Spinal cord (tissue), 10 donors: ENCODE measurements at places on chromosomes 1 and 21. TPM values are rescaled to one million over a fixed set of nuclear protein-coding genes. Genes with fewer than 3 reads are reported as not detected.

The RORC gene
- total RNA-seq, result not detected

The TEX50 gene
- total RNA-seq, result not detected

The ADAM30 gene
- total RNA-seq, result not detected

DNA sequence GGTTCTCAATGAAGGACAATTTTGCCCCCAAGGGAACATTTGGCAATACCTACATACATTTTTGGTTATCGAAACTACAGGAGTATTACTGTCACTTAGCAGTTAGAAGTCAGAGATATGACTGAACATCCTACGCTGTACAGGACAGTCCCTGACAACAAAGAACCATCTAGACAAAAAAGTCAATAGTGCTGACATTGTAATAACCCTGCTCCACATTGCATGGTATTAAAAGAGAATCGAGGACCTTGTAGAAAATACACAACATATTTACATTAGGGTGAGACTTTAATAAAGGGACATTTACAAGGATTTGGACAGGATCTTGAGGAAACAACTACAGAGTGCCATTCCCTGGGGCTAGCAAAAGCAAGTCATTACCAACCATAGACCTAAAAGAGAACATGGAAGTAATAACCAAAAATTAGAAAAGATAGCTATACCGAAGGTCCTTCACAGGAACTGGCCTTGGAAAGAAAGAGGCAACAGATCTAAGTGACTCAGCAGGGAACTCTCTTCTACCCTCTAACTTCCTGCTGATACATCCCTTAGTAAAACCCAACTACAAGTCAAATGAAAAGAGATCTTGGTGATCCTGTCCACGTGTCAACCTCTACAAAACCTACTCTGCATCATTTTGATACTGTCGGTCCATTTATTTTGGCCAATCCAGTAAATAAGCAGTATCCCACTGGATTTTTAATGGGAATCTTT lies 40.2 kb downstream of the ANGPTL3 start:
- H3K27me3 ChIP-seq, result no peaks in the 10 kb centered on the region
- H3K4me3 ChIP-seq, result no peak overlapping the region
- no peak overlapping the region for H3K27ac ChIP-seq
- DNase-seq, result no peak
- no peaks in the 10 kb centered on the region for H3K4me1 ChIP-seq

- peaks cover 3% of the 10 kb centered on the region for H3K4me1 ChIP-seq
- no peak for DNase-seq
- no peaks in the 10 kb centered on the region for H3K27me3 ChIP-seq
Observed at GRCh38 chr1:246377625-246378153, 129.4 kb downstream of the SMYD3 start.

The TRABD2B gene
- total RNA-seq, result 1.9 TPM

- no peak overlapping the region for H3K4me3 ChIP-seq
- H3K27ac ChIP-seq, result no peak overlapping the region
- H3K36me3 ChIP-seq, result no peaks in the 10 kb centered on the region
- DNase-seq, result no peak
- no peaks in the 10 kb centered on the region for H3K4me1 ChIP-seq
- H3K27me3 ChIP-seq, result no peaks in the 10 kb centered on the region
Observed at GRCh38 chr21:38330666-38331065, 73.9 kb downstream of the KCNJ15 start.

The LAD1 gene
- 0.17 TPM for total RNA-seq

DNA sequence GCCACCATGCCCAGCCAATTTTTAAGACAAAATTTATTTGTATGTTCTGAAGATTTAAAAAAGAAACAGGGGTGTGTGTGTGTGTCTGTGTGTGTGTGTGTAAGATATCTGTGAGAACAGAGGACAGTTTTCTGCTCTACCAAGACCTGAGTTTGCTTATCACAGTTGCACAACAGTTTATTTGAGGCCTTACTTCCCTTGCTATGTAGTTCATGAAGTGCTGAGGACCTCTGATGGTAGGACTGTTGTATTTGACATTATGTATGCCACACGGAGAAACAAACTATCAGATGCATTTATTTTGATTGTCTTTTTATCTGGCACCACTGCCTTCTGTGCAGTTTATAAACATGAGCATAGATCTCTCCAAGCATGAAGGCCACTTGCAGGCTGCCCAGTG lies 355.2 kb downstream of the PBX1 start:
- no peak overlapping the region for H3K4me3 ChIP-seq
- DNase-seq, result peak; percentile 62
- H3K36me3 ChIP-seq, result no peaks in the 10 kb centered on the region
- H3K27ac ChIP-seq, result no peak overlapping the region
- H3K27me3 ChIP-seq, result no peaks in the 10 kb centered on the region

DNA sequence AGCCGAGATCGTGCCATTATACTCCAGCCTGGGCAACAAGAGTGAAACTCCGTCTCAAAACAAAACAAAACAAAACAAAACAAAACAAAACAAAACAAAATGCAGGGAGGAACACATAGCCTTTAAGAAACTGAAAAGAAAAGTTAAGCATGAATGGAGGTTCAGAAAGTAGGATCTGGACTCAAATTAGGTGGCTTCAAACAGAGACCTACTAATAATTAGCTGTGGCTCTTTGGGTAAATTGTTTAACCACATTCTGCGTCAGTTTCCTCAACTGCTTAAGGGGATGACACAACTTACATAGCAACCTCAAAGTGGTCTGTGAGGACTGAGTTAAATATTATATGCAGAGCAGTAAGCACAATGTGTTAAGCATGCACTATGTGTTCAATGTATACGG lies 458.2 kb downstream of the ADGRL2 start:
- no peaks in the 10 kb centered on the region for H3K4me1 ChIP-seq
- DNase-seq, result no peak
- H3K4me3 ChIP-seq, result no peak overlapping the region
- no peak overlapping the region for H3K27ac ChIP-seq
- H3K27me3 ChIP-seq, result no peaks in the 10 kb centered on the region

The SPATA46 gene
- total RNA-seq, result not detected

DNA sequence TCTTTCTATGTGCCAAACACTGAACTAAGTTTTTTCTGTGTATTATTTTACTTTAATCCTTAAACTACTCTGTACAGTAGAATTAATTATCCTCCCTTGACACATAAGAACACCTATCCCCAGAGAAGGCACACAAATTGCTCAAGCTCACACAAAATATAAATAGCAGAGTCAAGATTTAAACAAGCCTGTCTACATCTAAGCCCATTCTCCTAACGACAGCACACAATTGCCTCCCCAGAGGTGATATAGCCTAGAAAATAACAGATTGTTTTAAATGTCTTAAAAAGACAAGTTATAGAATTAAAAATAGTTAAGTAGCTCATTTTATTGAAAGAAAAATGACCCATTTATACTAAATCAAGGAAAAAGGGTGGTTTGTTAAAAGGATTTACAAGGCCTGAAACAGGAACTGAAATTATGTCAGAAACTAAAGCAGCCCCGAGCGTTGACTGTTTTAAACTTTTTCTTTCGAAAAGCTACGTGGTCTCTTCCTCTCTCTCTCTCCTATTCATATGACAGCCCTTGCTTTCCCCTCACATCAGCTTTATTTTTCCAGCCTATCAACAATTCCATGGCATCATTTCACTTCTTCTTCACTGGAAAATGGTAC lies 30.5 kb downstream of the TNFSF18 start:
- H3K36me3 ChIP-seq, result no peaks in the 10 kb centered on the region
- no peaks in the 10 kb centered on the region for H3K4me1 ChIP-seq
- H3K4me3 ChIP-seq, result no peak overlapping the region

The PLEKHG5 gene
- 19.6 TPM for total RNA-seq
